GM12891 (cell line): ENCODE measurements at places on chromosomes 6 and 20.

- no peak for DNase-seq
These were observed 248.4 kb downstream of the MYLK4 start for GRCh38 chr6:2502096-2502997.

DNA sequence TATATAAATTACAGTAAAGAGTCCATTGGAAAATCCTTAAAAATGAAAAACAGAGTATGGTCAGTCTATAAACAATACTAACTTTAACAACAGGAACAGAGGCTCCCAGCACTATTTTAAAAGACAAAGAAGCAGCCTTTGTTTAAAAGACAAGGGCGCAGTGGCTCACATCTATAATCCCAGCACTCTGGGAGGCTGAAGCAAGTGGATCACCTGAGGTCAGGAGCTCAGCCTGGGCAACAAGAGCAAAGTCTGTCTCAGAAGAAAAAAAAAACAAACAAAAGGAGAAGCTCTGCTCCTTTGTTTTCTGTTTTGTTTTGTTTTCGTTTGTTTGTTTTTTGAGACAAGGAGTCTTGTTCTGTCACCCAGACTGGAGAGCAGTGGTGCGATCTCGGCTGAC is 89.4 kb downstream of the DTNBP1 start:
- no peak for DNase-seq

GRCh38 chr6:43848671-43849391 is 78.8 kb downstream of the VEGFA start:
- DNase-seq: no peak

- peak; percentile 56 for DNase-seq
These were observed 2.0 kb downstream of the SPAG4 start for GRCh38 chr20:35617397-35618262.

GRCh38 chr20:35077341-35077740 is 15.3 kb downstream of the TRPC4AP start:
- DNase-seq: no peak

DNA sequence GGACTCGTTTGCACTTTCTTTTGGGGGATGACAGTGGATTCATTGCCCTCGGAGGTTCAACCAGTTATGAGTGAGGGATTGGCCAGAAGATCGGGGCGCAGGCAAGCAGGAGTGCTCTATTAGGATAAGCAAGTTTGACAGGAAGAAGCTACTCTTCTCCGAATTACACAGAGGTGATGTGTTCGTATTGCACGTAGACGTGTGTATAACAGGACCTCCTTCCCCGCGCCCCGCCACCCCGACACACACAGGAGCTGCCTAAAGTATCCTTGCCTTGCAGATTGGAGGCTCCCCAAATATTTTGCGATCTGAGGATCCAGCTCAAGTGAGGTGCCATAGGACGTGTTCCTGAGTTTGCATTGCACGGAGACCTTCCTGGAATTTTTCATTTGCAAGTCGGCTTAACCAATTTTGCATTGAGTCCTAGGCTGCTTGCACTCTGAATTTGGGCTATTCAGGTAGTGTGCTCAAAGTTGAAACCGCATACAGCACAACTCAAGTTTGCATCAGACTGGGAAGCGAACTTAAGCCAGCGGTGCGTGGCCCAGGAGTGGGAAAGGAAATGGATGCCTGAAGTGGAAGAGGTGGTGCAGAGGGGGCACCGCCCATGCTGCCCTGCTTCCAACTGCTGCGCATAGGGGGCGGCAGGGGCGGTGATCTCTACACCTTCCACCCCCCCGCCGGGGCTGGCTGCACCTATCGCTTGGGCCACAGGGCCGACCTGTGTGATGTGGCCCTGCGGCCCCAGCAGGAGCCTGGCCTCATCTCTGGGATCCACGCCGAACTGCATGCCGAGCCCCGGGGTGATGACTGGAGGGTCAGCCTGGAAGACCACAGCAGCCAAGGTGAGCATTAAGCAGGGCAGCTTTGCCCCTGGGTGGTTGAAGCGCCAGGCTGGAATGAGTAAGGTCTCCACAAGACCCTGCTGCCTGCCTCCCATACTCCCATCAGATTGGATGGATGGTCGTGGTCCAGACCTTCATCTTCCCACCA is 770 bp downstream of the TCF19 start:
- DNase-seq: no peak

GRCh38 chr20:483815-484644 is 21.7 kb upstream of the TBC1D20 start:
- no peak for DNase-seq

GRCh38 chr20:58039274-58040092 is 189.0 kb downstream of the ANKRD60 start:
- no peak for DNase-seq

GRCh38 chr6:37160922-37161778 is 8.8 kb upstream of the PIM1 start:
- no peak for DNase-seq

DNA sequence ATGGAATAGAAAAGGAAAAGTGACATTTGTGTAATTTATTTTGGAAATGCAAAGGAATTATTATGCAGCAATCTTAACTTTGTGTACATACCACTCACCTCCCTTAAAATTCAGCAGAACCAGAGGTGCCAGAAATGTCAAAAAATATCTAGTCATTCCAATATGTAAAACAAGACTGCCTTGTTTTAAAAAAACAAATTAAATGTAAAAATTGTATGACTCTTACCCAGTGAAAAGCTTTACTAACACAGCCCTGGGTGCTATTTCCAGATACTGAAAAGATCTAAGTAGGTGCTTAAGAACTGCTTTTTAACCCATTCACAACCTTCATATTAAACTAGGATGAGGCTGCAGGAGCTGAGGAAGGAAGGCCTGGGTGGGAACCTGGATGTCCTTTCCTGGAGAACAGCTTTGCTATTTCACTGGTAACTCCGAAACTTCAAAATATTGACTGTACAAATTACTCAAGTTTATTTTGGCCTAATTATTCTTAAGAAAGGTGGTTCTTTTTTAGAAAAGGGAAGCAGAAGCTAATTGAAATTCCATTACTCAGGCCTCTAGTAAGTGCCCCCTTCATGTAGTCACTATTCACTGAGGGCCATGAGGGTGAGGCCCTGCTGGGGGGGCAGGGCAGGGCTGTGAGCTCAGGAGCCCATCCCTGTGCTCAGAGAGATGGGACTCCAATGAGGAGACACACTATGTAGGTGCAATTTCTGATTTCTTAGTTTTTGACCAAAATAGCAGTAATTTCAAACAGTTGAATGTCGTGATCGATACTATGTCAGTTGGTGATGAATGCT is 139.6 kb downstream of the MAP3K4 start:
- DNase-seq: no peak

- DNase-seq: no peak
These were observed 149.1 kb upstream of the BEND3 start for GRCh38 chr6:107264357-107264840.

GRCh38 chr20:48153523-48153922 is 368.2 kb upstream of the SULF2 start:
- no peak for DNase-seq

- DNase-seq: no peak
These were observed 13.5 kb downstream of the KCNK17 start for GRCh38 chr6:39300739-39301138.

DNA sequence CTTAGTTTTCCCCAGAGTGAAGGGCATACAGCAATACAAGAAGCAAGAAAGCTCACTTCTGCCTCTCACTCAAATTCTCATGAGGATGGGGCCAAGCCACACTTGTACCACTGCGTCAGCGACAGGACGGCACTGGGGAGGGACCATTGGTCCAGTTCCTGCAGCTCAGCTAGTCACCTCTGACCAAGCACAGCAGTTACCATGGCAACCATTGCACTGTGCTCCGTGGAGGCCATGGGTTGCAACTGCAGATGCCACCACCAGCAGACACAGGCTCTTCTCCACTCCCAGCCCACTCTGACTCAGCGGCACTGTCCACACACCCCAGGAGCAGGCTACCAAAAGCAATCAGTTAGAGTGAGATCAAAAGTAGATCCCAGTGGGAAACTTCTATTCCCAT is 441.1 kb upstream of the ARID1B start:
- no peak for DNase-seq

DNA sequence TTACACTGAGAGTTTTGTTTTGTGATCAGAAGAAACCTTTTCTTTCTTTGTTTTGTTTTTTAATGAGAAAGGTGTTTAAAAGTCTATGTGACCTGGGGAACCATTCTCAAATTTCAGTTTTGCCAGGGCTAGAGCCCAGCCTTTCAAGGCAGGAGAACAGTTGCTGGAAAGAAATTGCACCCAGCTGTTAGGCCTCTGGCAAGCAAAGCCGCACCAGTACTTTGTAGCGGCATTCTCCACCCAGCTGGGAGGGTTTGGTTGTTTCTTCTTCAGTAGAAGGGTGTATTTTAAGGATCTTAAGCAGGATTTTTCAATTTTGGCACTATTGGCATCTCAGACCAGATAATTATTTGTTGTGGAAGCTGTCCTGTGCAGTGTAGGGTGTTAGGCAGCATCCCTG is 16.6 kb upstream of the MAPK13 start:
- no peak for DNase-seq

GRCh38 chr6:36682328-36683144 is 4.0 kb downstream of the CDKN1A start:
- no peak for DNase-seq

- DNase-seq: no peak
These were observed 51.1 kb downstream of the LHFPL5 start for GRCh38 chr6:35856250-35856649.

DNA sequence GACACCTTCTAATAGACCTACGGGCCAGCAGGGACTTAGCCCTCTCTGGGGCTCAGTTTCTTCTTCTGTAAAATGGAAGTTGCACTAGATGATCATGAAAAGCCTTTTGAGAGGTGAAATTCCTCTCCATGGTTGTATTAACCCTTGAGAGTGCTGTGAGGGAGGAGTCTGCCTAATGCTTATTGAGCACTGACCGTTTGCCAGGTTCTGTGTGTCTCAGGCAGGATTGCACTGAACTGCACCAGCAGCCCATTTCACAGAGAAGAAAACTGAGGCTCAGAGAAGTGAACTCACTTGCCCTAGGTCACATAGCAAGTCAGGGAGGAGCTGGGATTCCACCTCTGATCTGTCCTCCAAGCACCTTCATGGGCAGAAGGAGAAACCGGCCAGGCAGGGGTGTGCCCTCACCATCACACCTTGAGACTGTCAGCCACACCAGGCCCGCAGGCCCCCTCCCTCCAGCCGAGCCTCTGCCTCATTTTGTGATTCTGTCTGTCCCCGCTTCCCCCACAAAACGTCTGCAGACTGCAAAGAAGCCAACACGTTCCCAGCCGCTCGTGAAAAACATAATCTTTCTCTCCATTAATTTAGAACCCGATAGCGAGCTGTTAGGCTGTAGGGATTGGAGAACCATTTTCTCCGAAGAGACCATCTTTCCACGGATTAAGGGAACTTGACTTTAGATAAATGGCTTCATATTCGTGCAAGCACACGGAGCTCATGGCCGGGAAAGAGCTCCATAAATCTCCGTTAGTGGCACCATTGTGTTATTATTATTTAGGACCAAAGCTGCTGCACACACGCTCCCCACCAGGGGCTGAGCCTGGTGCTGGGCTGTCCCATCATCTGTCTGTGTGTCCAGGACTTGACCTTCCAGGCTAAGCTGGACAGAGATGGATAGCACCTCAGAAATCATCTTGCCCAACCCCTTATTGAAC is 46.0 kb downstream of the KIAA1755 start:
- no peak for DNase-seq

DNA sequence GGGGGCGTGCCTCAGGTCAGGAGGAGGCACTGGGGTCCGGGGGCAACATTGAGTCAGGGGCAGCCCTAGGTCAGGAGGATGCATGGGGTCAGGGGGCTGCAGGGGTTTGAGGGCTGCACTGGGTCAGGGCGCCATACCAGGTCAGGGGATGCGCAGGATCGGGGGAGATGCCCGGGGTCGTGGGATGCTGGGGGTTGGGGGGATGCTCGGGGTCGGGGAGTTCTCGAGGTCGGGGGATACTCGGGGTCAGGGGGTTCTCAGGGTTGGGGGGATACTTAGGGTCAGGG is 727 bp upstream of the EXOC2 start:
- no peak for DNase-seq

DNA sequence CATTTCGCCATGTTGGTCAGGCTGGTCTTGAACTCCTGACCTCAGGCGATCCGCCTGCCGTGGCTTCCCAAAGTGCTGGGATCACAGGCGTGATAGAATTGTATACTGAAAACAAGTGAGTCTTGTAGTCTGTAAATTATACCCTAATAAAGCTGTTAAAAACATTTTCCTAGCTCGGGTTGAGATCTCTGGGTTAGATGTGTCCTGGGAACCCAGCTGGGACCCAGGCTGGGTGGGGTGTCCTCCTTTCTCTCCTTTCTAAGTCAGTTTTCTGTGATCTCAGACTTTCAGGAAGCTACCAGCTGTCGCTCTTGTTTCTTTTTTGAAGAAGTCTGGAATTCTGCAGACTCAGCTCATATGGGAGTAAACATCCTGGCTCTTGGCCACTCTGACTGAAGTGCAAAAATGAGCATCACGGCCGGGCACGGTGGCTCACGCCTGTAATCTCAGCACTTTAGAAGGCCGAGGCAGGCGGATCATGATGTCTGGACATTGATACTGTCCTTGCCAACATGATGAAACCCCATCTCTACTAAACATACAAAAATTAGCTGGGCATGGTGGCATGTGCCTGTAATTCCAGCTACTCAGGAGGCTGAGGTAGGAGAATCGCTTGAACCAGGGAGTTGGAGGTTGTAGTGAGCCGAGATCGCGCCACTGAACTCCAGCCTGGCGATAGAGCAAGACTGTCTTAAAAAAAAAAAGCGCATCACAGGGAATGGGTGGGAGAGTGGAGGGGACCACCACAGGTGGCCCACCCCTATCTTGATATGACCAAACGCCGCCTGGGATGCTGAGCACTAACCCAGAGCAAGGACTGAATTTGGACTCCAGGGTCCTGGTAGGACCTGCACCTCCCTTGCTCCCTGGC is 9.9 kb upstream of the PCIF1 start:
- no peak for DNase-seq

GRCh38 chr6:548517-548916 is 108.4 kb downstream of the HUS1B start:
- DNase-seq: no peak

DNA sequence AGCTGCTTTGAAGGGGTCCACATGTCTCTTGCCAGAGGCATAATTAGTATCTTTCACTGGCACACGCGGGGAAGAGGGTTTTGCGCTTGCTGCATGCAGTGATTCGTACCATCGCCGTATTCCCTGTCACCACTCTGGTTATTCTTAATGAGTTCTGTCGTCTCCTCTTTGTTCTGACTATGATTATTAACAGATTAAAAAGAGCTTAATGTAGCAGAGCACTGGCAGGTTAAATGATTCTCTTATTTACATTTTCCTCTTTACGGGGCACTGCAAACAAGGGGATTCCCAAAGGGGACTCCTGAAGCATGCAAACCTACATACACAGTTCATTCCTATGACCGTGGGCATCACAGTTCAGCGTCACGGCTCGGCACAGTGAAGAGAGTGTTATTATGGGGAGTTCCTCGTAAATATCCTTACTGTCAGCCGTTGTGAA is 204.8 kb downstream of the DTNBP1 start:
- no peak for DNase-seq

GRCh38 chr6:138914701-138915100 is 73.4 kb downstream of the REPS1 start:
- no peak for DNase-seq
